ENCODE measurements at places on chromosomes 5 and 9. TPM values are rescaled to one million over a fixed set of nuclear protein-coding genes. Genes with fewer than 3 reads are reported as not detected.
A peak's percentile ranks its signal among the peaks of the same experiment; 100 is the strongest.

The TSLP gene
- not detected for total RNA-seq

The ISOC1 gene
- 5.1 TPM for total RNA-seq

The BTNL8 gene
- total RNA-seq = not detected

The GFI1B gene
- total RNA-seq = not detected

The RGS3 gene
- total RNA-seq = 125 TPM

The FOXD4L4 gene
- total RNA-seq = not detected

The WDR38 gene
- total RNA-seq = not detected

The CDH10 gene
- total RNA-seq = not detected

The NME5 gene
- total RNA-seq = not detected

The OSMR gene
- 52.4 TPM for total RNA-seq

The REEP2 gene
- 3.5 TPM for total RNA-seq

The SERINC5 gene
- total RNA-seq = 3.4 TPM

The FAM240B gene
- total RNA-seq = not detected

The C6 gene
- 1.9 TPM for total RNA-seq

DNA sequence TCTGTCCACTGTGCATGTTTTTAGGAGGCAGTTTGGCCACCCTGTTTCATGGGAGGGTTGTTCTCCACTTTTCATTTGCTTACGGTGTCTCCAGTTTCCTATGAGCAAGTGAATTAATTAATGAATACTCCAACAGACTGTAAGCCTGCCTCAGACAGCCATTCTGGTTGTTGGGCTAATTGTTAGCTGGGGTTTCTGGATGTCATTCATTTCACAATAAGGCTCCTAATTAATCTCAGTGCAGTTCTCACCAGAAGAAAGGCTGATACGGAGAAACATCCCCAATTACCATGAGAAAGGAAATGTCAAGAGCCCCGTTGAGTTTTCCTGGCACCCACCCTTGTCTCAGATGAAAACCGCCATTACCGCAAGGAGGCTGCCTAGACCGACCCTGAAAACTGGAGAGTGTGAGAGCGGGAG is 75.8 kb downstream of the MAP1B start:
- no peak for DNase-seq

DNA sequence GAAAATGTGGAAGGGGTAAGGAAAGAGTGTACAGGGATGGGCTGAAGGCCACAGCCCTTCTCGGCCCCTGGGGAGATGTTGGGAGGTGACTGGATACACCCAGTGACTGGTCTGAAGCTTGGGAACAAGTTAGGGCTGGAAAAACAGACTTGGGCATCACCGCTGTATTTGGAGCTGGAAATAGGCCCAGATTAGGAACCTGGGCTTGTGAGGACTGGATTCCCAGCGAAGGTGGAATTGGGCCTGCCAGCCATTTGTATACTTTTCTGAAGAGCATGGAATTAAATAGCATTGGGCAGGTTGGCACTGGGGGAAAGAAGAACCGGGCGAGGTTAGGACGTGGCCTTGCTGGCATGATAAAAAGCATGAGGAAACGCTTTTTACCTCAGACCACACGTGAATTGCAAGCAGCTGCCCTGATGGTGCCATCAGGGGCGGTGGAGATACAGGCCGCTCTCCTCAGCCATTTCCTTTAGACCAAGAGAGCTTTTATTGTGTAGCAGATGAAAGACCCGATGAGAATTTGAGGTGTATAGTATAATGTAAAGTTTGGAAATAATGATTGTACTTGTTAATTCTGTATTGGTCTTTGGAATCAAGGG is 37.8 kb downstream of the OTULIN start:
- DNase-seq = no peak

DNA sequence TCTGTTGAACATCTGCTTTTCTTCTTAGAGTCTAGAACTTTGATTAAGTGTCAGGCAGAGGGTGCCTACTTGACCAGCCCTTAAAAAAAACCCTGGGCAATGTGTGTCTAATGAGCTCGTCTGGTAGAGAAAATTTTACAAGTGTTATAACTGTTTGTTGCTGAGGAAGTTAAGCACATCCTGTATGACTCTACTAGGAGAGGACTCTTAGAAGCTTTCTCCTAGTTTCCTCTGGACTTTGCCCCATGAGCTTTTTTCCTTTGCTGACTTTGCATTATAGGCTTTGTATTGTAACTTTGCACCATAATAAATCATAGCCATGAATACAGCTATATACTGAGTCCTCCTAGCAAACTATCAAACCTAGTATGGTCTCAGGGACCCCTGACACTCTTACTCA is 39.4 kb downstream of the GNG10 start:
- no peak for DNase-seq

- no peak for DNase-seq
Measured at GRCh38 chr9:4182831-4183230, 117.0 kb downstream of the GLIS3 start.

- DNase-seq = no peak
Measured at GRCh38 chr5:34552686-34553085, 103.4 kb upstream of the RAI14 start.

GRCh38 chr5:126119887-126120442 is 303.2 kb upstream of the GRAMD2B start:
- DNase-seq = no peak

- no peak for DNase-seq
Measured at GRCh38 chr9:87628346-87628745, 97.6 kb upstream of the CTSL start.

DNA sequence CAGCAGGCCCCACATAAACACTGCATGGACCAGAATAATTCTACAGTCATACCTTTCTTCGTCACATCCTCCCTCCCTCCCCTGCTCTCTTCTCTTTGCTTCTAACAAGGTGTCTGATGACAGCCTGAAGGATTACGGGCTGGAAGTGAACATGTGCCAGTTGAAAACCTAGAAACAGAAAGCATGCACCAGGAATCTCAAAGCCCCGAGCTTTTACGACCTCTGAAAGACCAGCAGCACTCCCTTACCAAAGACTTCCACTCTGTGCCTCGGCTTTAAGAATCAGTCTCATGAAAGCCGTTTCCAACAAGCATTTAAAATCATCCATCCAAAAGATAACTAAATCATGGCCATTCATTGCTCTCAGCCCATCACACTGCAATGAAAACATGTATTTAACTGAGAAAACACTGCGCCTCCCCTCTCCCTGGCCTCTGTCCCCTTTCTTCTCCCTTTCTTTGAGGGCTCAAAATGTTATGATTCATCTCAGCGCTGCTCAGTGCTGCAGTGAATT is 21.3 kb downstream of the MSX2 start:
- no peak for DNase-seq

- DNase-seq = peak; percentile 60
Measured at GRCh38 chr9:13899924-13900323, 414.0 kb downstream of the NFIB start.

DNA sequence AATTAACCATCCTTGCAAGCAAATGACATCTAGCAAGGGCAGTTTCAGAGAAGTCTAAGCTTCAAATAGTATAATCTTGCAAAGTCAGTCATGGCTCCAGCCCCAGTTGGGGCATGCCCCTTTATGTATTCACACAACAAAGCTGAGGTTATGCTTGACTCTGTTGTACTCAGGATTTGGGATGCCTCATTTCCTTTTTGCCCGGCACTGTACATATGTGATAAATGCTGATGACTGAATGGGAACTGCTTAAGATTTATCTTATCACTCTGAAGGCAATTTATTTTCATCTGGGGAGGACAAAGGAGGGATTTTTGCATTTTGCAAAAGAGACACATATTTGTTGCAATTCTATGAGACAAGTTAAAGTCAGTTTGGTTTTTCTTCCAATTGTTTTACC is 219.2 kb downstream of the TRPM3 start:
- no peak for DNase-seq

GRCh38 chr9:110041452-110041851 is 166.5 kb downstream of the C9orf152 start:
- DNase-seq = no peak

DNA sequence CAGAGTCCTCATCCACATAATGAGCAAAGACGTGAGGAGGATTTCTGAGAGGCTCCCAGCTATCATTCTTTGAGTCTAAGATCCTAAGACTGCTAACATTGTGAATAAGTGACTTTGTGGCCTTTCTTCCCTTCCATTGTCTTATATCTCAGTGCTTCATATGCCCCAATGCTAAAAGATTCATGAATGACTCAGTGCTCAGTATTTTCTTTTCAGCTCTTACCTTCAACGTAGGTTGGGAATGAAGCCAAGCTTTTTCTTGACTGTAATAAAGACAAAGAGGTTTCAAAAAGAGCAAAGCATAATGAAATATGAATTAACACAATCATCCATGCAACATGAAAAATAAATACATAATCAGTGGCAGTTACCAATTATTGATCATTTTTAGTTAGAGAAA is 146.4 kb downstream of the ENTREP1 start:
- no peak for DNase-seq

DNA sequence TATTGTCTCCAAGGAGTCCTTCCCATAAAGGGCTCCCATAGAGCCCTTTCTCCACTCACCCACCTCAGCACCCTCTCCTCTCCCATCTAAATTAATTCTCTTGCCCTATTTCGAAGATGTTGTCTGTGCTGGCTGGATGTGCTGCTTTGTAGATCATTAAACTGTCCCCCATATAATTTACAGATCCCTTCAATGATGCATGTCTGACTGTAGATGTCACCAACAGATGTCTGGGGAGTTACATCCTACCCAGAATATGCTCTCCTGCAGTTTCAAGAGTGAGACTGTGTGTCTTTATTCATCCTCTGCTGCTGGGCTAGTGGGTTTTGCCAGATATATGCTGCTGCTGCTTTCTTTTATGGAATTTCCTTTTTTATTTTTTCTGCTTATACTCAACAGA is 351.2 kb downstream of the MLLT3 start:
- DNase-seq = no peak

DNA sequence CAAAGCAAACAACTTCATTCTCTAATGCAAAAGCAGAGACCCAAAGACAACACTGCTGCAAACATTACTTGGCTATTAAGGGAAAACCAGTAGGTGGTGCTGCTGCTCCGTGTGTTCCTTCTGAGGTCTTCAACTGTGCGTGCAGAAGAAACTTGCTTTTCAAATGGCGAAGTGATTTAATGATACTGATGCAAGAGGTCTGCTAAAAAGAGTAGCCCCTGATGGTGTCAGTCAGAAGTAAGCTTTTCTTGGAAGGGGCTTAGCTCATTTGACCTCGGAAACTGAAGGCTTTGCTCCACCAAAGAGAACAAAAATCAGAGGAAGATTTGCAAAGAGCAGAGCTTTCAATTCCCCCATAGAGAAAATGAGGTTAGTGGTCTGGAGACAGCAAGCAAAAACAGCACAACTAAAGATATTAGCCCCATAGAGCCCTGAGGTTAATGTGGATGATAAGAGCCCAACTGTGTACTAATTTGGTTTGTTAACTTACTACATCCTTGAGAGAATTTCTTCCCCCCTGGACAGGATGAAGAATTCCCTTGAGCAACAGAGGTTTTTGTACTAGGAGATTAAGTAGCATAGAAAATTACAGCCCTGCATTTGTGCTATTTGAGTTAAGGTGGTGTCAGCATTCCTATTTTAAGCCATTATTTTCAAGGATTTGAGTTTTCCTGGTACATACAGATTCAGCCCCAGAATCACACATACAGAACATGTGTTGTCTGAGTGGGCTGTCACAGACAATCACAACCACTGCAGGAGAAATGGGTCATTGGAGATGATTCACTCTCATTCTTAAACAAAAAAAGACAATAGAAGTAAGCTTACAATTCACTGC is 153.2 kb upstream of the C9orf72 start:
- no peak for DNase-seq

DNA sequence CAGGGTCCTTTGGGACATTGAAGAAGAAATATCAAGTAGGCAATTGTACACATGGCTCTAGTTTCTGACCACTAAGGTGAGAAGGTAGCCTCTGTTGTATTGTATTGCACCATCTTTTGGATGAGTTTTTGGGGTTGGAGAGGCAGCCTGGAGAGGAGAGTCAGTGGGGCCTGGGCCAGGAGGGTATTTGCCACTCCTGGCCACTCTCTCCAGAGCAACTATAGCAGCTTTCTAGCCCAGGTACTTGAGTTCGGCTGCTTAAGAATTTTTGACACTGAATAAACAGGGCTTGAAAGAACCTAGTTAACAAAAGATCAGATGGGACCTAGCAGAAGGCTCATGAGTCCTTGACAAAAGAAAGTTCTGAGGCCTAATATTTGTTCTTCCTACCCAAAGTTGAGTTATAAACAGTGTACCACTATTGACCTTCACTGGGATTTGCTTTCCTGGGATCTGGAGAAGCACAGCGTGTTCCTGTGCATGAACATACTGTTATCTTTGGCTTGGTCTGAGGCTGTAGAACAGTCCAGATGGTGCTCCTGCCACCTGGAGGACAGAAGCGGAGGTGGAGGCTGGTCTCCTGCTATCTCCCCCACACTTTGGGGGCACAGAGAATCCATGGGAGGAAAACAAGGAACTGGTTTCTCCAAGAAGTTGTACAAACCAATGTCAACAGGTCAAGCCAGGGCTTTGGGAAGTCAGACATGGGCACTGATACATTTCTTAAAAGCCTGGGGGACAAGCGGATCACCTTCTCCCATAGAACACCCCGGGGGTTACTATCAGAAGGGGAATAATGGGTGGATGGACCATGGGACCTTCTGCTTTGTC is 110.4 kb upstream of the LIFR start:
- DNase-seq = peak; percentile 78

DNA sequence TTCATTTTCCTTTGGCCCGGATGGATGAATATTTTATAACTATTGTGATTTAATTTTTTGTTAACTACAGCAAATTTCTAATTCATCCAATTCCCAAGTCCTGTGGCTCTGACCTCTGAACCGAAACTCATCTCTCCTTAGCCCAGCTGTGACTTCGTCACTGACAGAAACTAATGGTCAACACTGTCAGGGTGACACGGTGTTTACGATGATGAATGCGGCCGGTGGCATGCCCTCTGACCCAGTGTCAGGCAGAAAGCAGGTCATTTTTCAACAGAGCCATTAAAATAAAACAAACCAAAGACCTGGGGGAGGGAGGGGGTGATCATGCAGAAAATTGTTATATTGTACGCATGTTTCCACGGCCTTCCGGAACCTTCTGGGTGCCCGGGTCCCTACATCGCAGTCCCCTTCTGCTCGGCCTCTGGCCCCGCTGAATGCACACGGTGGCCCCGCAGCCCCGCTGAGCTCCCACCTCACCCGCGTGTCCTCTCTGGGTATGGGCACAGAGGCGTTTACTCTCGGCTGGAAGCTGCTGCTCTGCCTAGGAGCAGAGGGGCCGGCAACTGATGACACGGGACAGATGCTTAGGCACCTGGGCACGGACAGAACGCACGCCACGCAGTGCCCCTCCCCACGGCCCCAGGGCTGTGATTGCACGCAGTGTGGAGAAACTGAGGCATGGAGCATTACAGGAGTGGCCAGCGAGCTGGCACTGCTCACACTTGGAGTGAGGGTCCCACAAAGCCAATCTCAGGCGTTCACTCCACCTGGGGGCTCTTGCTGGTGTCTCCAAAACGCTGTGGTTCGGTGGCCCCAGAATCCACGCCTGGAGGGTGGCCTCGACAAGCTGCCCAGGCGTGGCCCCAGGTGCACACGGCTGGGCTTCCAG is 8.1 kb downstream of the CCDC187 start:
- DNase-seq = no peak

GRCh38 chr5:132499440-132500243 is 9.1 kb upstream of the IRF1 start:
- peak; percentile 60 for DNase-seq

GRCh38 chr9:131585375-131585774 is 40.1 kb downstream of the PRRT1B start:
- no peak for DNase-seq

Data from ascending aorta (tissue), 2 donors.